ENCODE measurements at places on chromosomes 16 and 17.

DNA sequence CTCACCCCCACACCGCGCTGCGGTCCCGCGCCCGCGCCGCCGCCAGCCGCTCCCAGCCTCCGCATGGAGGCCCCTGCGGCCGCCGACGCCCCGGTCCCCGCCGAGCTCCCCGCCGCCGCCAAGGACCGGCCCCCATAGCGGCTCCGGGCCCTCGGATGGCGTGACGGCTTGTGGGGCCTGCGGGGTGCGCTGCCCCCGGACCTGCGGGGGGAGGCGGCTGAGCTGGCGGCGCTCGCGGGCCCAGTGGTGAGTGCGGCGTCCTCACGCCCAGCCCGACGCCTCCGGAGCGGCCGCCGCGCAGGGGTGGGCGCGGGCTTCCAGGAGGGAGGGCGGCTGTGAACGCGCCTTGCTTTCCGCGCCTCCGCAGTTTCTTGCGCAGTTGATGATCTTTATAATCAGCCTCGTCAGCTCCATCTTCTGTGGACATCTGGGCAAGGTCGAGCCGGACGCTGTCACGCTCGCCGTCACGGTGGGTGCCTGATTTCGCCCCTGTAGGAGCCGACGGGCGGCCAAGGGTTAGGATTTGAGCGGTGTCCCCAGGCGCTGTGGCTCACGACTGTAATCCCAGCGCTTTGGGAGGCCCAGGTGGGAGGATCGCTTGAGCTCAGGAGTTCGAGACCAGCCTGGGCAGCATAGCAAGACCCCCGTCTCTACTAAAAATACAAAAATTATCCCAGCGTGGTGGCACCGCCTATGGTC is 46.4 kb downstream of the SLC47A1 start:
- DNase-seq: no peak

DNA sequence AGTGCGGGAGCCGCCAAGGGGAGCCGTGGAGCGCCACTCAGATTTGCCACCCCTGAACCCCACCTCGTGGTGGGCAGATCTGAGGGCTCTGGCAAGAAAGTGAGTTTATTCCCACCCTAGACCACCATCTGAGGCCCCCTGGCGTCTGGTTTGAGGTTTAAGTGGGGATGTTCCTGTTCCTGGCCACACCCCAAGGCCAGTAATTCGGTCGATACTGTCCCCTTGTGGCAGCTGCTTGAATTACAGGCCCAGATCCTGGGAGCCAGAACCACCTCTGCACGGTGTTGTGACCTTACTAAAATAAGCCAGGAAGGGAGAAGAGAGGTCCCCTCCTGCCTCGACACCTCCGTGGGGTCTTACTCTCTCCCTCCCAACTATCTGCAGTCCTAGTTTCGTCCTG is 3.3 kb upstream of the LAT start:
- no peak for DNase-seq

DNA sequence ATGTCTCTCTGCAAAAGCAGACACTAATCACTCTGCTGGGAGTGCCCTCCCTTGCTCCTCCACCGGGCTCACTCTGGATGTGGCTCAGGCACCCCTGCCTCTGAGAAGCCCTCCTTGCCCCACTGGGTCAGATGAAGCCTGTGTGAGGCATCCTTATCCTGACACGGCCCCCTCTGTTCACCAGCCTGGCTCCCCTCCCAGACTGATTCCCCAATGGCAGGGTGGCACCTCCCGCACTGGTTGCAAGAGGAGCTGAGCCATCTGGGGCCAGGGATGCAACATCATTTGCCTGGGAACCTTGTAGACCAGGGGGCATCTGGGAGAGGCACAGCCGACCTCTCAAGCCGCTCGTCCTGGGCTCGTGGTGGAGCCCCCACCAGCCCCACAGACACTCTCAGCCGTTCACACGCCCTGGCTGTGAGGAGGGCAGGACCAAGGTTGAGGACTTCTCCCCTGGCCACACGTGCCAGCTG is 6.7 kb downstream of the SMTNL2 start:
- DNase-seq: no peak

DNA sequence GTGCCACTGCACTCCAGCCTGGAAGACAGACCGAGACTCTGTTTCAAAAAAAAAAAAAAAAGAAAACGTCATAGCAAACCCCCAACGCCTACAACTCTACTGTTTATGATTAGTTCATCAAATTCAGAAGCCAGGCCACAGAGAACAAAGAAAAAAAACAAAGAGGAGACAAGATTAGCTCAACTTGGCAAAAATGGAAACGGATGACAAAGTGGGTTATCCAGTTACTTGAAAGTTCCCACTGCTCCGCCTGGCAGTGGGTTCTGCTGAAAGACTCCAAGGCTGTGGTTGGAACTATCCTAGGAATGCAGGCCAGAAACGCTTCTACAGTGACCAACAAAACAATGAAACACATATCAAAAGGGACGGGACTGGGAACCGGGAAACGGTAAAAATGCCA is 53.1 kb downstream of the MRM3 start:
- DNase-seq: no peak

DNA sequence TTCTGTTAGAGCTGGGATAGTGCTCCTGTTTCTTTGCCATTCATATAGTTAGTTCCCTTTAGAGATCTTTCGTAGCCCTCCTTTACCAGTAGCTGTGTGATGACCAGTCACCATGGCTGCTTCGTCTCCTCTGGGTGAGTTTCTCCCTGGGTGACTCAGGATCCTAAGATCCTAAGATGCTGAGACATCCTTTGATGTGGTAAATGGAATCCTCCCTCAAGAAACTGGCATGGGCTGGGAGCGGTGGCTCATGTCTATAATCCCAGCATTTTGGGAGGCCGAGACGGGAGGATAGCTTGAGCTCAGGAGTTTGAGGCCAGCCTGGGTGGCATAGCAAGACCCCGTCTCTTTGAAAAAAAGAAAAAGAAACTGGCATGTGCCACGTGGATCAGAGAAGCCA is 5.9 kb downstream of the PHAF1 start:
- no peak for DNase-seq

GRCh38 chr17:52048137-52048898 is 110.2 kb downstream of the CA10 start:
- DNase-seq: no peak

- DNase-seq: no peak
Observed at GRCh38 chr16:78390508-78391324, 291.3 kb downstream of the WWOX start.

- no peak for DNase-seq
Observed at GRCh38 chr17:12070561-12070960, 49.9 kb downstream of the MAP2K4 start.

- DNase-seq: no peak
Observed at GRCh38 chr17:42704837-42705494, 22.6 kb downstream of the CNTNAP1 start.

- DNase-seq: no peak
Observed at GRCh38 chr17:1714427-1714979, 4.3 kb upstream of the TLCD2 start.

DNA sequence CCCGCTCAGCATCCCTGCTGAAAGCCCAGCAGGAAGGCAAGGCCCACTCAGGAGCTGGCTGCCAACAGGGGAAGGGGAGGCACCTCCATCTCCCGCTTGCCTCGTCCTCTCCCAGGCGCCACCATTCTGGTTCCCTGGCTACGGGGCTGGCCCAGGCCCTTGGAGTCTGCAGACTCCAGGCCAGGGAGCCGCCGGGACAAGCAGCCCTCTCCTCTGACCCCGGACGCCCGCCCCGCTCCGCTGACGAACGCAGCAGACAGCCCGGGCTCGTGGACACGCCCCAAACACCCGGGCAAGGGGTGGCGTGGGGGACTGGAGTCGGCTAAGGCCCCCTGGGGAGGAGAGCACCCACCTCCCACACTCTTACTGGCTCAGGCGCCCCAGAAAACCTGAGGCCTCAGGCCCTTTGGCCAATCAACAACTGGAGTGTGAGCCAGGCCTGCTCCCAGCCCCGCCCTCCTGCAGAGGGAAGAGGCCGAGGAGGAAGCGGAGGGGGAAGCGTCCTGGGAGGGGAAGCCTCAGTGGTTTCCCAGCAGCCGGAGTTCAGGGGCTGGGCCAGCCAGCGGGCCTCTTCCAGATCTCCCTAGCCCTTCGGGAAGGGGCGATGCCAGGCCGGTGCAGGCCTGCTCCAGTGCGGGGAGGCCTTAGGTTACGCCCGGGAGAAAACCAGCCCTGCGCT is 4.2 kb downstream of the MNT start:
- peak; percentile 99 for DNase-seq

- DNase-seq: no peak
Observed at GRCh38 chr16:11202260-11203091, 53.5 kb downstream of the SOCS1 start.

DNA sequence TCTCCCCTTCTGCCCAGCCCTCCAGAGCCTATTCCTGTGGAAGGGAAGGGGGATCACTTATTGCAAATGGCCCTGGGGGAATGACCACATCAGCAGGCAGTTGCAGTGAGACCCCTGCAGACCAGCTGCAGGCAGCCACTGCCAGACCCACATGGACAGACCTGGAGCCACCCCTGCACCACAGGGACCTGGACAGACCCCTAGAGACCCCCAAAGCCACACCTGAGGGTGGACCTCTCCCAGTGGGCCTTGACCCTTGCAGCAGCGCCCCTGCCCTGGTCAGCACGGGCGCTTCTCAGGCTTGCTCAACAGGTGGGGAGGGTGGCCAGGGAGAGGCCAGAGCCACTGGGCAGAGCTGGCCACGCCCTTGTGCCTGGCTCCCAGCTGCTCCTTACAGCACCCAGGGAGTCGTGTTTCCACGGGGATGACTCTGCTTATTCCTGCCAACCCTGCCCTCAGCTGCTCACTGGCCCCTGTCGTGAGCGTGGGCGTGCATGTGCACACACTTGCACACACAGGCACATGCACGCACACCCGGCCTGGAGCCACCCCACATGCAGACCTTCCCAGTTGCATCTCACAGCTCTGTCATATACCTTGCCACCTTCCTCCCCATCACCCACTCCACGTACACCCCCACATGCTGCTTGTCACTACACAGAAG is 1.3 kb upstream of the SCN4A start:
- no peak for DNase-seq

DNA sequence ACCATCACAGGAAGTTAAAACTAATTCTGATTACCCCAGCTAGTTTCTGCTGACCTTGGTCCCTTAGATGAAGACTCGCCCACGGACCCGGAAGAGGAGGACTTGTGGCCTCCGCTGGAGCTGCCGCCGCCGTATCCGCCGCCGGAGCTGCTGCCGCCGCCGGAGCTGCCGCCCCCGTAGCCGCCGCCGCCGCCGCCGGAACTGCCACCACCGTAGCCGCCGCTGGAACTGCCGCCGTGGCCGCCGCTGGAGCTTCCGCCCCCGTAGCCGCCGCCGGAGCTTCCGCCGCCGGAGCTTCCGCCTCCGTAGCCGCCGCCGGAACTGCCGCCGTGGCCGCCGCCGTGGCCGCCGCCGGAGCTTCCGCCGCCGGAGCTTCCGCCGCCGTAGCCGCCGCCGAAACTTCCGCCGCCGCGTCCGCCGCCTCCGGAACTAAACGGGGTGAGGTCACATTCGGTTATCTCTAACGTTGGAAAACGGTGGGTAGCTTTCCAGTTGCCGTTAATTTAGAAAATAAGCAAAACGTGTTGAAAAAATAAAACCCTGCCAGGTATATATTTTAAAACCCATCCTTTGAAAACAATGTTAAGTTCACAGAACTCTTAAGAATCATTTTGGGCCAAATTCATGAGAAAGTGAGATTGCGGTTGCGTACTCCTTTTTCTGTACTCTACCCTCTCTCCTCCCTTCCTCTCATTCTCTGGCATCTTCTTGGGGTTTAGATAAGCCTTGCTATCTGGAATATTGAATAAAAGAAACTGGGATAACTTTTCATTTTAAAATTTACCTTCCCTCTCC is 3.5 kb downstream of the KRT10 start:
- no peak for DNase-seq

DNA sequence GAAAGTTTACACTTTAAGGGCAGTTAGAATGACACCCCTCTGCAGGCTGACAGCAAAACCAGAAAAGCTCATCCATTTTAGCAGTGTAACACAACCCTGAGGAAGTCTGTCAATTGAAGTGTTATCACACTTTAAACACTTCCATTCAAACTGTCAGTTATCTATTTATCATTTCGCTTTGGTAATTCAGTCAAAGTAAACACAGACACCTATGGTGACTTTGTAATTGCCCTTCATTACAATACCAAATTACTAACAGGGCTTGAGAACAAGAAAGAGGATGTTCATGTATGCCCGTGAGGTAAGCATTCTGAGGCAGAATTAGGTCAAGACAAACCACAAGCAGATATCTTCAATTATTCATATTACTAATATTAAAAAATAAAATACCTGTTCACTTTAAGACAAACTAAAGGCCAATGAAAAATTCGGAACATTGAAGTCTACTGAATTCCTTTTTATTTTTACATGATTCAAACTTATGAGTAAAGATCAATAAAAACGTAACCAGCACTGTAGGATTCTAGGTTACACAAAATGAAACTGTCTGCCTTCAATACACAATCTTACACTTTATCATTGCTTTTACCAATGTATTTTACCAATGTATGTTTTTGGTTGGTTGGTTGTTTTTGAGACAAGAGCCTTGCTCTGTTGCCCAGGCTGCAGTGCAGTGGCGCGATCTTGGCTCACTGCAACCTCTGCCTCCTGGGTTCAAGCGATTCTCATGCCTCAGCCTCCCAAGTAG is 57.1 kb downstream of the BRIP1 start:
- no peak for DNase-seq

DNA sequence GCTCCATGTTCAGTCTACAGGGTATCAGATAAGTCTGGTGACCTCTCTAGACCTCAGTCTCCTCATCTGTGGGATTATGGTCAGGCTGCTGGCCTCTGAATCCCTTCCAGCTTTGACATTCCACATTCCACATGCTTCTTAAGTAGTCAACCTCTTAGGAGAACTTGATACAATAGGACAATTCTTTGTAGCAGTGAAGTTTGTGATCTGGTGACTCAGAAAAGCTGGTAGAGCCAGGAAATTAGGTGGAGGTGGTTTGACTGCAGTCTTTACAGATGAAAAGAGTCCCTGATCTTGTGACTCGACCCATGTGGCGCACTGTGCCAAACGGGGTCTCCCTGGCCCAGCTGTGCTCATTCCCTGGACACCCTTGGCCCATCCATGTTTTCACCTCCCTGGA is 147.8 kb downstream of the NTN1 start:
- no peak for DNase-seq

DNA sequence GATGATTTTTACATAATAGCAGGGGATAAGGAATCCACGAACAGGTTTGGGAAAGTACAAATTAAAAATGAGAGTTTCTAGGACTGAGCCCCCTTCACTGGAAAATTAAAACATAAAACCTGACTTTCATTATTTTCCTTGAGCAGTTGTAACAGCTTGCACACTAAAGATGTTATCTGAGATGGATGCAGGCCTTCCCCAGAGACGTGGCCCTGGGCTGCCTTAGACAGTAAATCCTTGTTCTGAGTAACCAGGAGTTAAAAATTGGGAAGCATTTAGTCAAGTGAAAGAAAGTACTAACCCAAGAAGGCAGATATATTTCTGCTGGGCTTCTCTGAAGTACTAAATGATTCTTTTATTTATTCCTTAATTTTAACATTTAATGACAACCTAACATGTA is 432.2 kb upstream of the KIF2B start:
- DNase-seq: no peak

DNA sequence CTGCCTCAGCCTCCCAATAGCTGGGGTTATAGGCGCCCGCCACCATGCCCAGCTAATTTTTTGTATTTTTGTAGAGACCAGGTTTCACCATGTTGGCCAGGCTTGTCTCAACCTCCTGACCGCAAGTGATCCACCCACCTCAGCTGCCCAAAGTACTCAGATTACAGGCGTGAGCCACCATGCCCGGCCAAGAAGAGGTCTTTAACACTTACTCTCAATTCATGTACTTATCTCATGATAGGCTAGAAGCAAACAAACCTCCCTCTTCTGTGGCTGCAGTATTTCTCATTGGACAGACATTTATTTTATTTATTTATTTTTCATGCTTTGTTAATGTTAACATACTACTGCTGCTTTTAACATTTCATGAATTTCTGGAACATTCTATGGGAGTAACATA is 7.0 kb upstream of the NT5C start:
- no peak for DNase-seq
